Stimulated activated CD8-positive, alpha-beta memory T cell treated with anti-CD3 and anti-CD28 coated beads, Interleukin-4, amount 100 ng/mL, for 1 hour (primary cell): ENCODE measurements at places on chromosomes 6 and 20.

GRCh38 chr6:41371461-41371991 lies 36.1 kb downstream of the NCR2 start:
- no peak for DNase-seq

DNA sequence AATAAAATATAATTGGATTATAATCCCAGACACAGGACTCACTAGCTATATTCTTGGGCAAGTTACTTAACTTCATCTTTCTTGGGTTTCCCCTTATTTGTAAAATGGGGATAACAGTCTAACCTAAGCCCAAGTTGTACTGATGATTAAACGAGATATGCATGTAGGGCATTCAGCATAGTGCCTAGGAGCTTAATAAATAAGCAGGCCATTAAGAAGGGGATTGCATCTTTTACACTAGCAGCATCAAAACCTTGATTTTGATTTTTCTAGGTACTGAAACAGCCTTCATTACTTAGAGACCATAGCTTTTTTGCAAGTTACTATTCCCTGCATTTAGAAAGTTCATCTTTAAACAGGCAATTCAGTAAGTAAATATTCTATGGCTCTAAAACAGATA lies 2.2 kb upstream of the QKI start:
- no peak for DNase-seq

GRCh38 chr20:42530855-42531448 lies 658.8 kb downstream of the PTPRT start:
- DNase-seq, result no peak

GRCh38 chr6:129513471-129513870 lies 196.5 kb downstream of the ARHGAP18 start:
- DNase-seq, result no peak

- DNase-seq, result no peak
Measured at GRCh38 chr6:54910921-54911320, 64.3 kb downstream of the FAM83B start.

- DNase-seq, result no peak
Measured at GRCh38 chr6:95690328-95690727, 113.0 kb downstream of the MANEA start.

- no peak for DNase-seq
Measured at GRCh38 chr6:164283574-164283973, 869.1 kb downstream of the QKI start.

GRCh38 chr20:3997446-3997845 lies 17.9 kb downstream of the RNF24 start:
- DNase-seq, result no peak

DNA sequence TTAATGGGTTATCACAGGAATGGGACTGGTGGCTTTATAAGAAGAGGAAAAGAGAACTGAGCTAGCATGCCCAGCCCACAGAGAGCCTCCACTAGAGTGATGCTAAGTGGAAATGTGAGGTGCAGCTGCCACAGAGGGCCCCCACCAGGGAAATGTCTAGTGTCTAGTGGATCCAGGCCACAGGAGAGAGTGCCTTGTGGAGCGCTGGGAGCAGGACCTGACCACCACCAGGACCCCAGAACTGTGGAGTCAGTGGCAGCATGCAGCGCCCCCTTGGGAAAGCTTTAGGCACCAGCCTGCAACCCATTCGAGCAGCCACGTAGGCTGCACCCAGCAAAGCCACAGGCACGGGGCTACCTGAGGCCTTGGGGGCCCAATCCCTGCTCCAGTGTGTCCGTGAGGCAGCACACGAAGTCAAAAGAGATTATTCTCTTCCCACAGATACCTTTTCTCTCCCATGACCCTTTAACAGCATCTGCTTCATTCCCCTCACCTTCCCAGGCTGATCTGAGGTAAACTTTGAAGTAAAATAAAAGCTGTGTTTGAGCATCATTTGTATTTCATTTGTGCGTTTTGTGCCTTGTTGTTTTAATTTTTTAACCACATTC lies 4.4 kb downstream of the HLA-E start:
- no peak for DNase-seq

GRCh38 chr6:2378891-2379652 lies 133.7 kb upstream of the GMDS start:
- no peak for DNase-seq

GRCh38 chr20:36745234-36745926 lies 510 bp downstream of the NDRG3 start:
- peak; percentile 1 for DNase-seq

DNA sequence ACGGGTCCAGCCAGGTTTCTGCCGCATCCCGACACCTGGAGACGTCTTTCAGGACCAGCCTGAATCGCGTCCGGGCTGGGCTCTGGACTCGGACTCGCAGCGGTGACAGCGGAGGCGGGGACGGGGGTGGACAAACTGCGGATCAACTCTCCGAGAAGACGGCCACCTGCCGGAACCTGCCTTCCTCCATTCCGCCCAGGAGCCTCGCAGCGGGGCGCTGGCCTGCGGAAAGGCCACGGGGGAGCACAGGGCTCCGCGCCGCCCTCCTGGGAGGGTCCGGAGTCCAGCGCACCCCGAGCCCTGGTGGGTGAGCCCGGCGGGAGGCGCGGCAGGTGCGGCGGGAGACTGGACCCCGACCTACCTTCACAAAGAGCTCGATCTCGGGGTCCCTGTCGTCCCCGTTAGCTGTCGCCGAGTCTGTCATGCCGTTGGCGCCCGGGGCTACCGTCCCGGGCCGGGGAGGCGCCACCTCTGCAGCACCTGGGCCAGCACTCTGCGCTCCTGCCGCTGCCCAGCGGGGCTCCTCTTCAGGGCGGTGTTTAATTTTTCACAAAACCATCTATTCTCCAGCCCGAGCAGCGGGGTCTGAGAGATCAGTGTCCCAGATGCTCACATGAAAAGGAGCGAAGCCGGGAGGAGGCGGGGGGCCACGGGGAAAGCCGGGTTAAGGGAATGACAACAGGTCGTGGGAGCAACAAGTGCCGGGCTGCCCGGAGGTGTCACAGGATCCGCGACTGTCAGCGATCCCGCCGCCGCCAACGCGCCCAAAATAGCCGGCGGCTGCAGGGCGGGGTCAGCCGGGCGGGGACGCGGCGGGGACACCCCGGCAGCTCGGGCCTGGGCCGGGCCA lies at the start of gene CLIC5:
Gene CLIC5 (minus strand): TSS at position 742 of the 850 bp plus-strand sequence. CDS start 318 bp downstream, at position 424.
- DNase-seq, result no peak

GRCh38 chr20:36384022-36384619 lies 78.0 kb downstream of the DLGAP4 start:
- DNase-seq, result no peak

DNA sequence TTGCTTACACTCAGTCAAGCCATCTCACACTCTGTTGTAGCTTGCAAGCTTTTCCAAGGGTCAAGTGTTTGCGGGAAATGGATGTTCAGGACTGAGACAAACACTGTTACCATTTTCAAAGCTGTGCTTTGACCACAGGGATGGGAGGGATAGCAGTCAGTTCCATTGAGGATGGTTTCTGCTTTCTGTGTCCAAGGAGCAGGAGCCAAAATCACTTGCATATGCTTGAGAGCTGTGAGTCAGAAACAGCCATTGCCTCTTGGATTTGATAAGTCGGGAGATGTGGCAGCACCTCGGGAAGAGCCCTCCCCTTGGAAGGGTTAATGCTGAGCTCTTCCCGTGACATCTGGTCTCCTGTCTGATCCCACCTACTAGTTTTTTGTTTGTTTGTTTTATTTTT lies 85.2 kb downstream of the TCP11 start:
- DNase-seq, result no peak

- DNase-seq, result no peak
Measured at GRCh38 chr6:106056060-106056745, 29.9 kb upstream of the PRDM1 start.

DNA sequence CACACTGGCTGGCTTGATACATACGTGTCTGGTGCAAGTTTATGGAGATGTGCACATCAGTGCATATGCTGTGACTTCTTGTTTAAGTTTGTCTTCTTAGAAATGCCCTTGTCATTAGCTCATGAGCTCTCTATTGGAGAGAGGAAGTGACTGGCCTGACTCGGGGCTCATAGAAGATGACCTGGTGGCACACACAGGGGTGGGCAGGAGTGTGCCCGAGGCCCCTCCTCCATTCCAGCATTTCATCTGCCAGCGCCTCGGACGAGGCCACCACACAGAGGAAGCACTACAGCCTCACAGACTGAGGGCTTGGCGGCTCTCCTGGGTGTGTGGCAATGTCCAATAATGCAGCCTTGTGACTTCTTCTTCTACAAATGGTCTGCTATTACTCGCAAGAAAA lies 109.7 kb downstream of the FAM120B start:
- DNase-seq, result no peak

DNA sequence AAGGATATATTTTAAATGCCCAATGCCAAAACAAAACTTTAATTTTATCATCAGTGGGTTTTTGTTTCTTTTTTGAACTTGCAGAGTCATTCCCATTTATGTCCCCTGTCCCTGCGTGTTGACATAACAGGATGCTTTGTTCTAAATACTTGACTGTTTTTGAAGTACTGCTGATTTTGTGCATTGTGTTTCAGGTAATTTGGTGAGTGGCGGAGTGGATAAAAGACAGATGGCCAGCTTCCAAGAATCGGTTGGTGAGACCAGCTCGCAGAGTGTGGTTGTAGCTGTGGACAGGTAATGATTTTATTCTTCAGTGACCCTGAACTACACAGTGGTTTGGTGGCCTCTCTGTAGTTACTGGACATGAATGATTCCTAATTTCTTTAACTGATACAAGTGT lies 50.5 kb upstream of the CSE1L start:
- DNase-seq, result no peak

GRCh38 chr20:36744243-36744642 lies 1.6 kb downstream of the NDRG3 start:
- DNase-seq, result no peak

GRCh38 chr6:11767978-11768756 lies 10.4 kb downstream of the ADTRP start:
- DNase-seq, result no peak

DNA sequence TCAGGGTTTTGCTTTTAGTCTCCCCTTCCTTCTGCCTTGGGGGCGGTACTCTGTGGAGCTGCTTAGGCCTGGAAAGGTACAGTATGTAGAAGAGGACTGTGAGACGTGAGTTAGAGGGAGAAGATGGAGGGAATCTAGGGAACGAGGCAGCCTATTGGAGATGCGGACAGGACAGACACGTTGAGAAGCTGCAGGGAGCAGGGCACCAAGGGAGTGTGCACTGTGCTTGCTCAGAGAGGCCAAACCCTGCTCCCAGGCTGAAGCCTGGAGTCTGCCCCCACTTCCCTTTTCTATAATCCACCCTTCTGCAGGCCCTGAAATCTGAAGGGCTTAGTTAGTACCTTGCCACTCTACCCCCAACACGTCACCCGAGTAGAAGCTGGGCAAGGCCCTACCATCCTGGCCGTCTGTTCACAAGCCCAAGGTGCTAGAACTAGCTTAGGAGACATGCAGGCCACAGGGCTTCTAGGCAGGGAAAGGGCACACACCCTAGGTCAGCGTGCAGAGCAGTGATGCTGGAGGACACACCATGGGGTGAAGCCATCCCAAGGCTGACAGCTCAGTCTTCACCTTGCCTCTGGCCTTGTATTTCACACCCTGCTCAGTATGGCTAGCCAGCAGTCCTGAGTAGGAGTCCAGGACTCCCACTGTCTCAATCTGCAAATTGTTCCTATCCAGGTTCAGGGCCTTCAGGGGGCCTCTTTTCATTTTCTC lies 6.9 kb downstream of the TP53INP2 start:
- DNase-seq, result no peak

DNA sequence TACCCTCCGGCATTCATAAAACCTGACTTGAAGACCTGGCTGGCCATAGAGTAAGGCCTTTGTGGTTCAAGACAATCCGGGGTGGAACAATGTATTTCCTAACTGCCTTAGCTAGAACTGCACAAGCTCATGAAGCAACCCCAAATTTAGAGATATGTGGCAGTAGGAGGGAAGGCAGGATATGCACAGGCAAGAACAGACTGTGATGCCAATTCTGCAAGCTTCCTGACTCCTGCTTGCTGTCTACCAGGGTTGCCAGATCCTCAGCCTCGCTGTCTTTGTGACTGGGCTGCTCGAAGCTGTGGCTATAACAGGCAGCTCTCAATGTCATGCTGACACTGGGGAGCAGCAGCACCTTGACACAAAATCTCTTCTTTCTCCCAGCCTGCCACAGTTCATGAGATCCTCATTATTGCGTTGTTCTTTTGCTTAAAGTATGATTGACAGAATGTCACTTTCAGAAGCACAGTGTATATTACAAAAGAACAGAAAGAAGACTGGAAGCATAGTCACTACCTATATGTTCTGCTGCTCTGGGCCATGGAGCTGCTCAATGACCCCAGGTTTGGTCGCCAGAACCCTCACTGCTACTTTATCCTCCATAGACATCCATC lies 18.3 kb upstream of the SHLD1 start:
- DNase-seq, result no peak

DNA sequence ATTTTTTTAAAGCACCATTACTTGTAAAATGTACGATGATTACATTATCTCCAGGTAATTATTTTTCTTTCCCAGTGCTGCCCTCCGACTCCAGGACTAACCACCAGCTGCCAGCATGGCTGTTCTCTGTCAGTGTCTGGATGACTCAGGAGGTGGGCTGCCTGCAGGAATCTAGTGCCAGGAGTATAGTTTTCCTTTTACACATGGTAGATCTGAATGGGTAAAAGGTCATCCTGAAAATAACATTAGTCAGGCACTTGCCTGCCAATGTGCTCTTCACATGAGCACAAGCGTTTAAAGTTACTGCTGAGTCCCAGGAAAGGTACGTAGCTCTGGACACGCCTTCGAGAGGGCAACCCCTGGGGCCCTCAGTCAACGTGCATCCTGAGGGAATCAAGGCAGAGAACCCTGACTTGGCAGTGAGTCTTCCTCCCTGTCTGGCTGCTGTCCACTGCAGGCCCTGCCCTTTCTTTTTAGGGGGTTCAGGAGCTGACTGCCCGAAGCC lies 2.4 kb downstream of the DYNLT1 start:
- DNase-seq, result no peak

GRCh38 chr20:60060593-60060992 lies 102.4 kb downstream of the CDH26 start:
- no peak for DNase-seq

DNA sequence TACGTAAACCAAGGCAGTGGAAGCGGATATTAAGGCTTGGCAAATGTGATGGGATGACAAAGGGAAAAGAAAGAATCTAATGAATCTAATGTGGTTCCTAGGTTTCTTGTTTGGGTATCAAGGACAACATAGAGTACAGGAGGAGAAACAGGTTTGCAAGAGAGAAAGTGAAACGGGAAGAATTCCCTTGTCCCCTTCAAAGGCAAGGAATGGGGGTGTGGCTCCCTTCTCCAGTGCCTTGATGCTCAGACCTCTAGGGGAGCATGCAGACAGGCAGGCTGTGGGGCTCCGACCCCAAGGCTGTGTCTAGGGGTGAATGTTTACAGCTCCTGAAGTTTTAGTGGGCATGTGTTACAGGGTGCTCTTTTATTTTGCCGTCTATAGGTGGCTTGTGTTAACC lies 317.5 kb upstream of the HSF2 start:
- no peak for DNase-seq

- no peak for DNase-seq
Measured at GRCh38 chr6:131828951-131829350, 21.1 kb downstream of the ENPP1 start.

DNA sequence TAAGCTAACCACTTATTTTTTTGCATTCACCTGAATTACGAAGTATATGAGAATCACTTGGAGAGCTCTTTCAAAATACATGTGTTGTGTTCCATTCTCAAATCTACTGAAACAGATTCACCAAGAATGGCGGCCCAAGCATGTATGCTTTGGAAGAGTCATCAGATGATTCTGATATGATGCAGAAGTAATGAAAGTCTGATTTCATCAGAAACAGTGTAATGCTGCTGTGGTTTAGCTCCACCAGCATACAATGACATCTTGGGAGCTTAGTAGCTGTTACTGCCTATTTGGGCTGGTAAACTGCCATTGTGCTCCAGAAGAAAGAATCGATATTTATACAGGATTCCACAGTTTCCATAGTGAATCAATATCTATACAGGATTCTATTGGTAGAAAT lies 52.9 kb downstream of the UBR2 start:
- DNase-seq, result no peak
